NCI-H510A treated with DMSO at 0.1 percent for 48 hours (cell line): ENCODE measurements at places on chromosomes 4 and X.

DNA sequence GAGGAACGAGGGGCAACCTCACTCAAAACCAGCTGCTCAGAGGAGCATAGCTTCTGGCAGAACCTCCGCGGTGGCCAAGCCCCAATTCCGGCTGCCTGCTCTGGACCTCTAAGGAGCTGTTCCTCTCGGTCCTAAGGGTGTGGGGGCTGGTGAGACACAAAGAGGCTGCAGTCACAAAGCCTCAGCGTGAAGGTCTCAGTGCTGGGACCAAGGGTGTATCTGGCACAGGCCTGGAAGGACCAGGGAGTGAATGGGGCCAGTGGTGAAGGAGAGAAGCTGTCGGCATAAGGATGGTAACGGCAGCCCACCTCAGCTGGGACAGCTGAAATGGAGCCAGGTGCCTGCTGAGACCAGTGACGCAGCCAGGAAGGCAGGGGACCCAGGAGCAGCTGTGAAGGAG lies 5.3 kb downstream of the PDE6B start:
- DNase-seq: no peak

GRCh38 chrX:77788050-77788449 lies 2.0 kb upstream of the ATRX start:
- no peak for DNase-seq

- DNase-seq: no peak
Observed at GRCh38 chr4:179492260-179493080, 2050.2 kb upstream of the AGA start.

- DNase-seq: no peak
Observed at GRCh38 chr4:176443646-176444409, 124.1 kb downstream of the SPCS3 start.

DNA sequence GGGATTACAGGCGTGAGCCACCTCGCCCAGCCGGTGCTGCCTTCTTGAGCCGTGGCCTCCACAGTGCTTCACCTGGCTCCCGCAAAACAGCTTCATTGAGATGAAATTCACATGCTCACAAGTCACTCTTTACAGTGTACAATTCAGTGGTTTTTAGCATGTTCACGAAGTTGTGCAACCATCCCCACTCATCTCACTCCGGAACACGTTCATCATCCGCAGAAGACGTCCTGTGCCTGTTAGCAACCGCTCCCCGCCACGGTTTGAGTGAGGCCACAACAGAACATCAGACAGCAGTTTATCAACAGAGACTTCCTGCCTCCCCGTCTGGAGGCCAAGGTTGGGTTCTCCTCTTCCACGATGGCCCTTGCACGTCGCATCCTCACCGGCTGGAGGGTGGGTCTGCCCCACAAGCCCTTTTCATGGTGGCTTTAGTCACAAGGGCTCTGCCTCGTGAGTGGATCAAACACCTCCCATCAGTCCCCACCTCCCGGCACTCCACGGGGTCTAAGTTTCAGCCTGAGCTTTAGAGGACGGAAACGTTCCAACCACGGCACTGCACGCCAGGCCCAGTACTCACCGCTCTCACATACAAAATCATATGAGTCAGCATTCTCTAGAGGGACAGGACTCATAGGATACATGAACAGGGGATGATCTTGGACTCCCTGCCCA lies 29.6 kb upstream of the SPON2 start:
- DNase-seq: no peak

- no peak for DNase-seq
Observed at GRCh38 chrX:48779399-48779798, 7.0 kb upstream of the GATA1 start.

- no peak for DNase-seq
Observed at GRCh38 chrX:37785569-37785968, 5.7 kb downstream of the CYBB start.

DNA sequence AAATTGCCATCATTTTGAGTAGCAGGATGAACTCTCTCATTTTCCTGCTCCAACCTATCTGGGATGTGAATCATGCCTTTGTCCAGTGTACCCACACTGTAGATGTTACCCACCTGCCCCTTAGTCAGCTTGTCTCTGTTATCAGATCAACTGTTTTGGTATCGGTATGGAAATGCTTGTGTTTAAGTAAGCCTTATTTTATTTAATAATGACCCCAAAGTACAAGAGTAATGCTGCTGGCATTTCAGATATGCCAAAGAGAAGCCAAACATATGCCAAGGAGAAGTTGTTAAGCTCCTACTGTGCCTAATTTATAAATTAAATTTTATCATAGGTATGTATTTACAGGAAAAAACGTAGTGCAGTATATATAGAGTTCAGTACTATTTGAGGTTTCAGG lies 18.6 kb upstream of the RAP1GDS1 start:
- DNase-seq: no peak

GRCh38 chr4:2888886-2889285 lies 45.2 kb downstream of the ADD1 start:
- DNase-seq: no peak

DNA sequence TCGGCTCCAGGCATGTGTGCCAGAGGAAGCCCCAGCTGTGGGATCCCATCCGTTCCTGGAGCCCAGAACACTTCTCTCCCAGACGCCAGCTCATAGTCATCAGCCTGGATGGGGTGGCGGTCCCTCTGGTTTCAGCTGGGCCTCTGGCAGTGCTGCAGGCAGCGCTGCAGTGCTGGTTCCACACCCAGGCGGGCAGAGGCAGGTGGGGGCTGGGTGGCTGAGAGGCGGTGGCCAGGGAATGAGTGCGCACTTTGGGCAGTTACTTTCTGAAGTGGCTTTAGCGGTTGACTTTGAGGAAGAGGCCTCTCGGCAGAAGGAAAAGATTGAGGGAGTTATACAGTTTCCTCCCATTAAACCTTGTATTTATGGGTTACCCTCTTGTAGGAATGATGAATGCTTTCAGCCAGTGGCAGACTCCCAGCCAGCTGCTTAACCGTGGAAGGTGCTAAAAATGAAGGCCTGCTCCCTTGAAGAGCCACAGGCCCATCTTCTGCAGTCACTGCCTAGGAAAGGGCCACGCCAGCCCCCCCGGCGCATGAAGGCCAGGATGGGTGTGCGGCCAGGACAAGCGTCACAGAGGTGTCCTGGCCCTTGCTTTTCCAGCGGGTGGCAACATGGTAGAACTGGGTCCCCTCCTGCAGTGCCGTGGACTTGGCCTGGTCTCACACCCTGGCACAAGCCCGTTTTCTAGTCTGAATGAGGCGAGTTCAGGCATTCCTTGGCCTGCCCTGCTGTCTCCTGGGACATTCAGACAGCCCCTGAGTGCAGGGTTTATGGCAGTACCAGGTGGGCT lies 9.9 kb downstream of the TADA2B start:
- no peak for DNase-seq

GRCh38 chr4:23782778-23783437 lies 106.9 kb downstream of the PPARGC1A start:
- no peak for DNase-seq

- no peak for DNase-seq
Observed at GRCh38 chr4:175325230-175325629, 407.1 kb downstream of the ADAM29 start.

- DNase-seq: no peak
Observed at GRCh38 chr4:109969087-109969486, 56.4 kb downstream of the EGF start.

GRCh38 chr4:6271206-6271605 lies 1.6 kb downstream of the WFS1 start:
- DNase-seq: no peak

DNA sequence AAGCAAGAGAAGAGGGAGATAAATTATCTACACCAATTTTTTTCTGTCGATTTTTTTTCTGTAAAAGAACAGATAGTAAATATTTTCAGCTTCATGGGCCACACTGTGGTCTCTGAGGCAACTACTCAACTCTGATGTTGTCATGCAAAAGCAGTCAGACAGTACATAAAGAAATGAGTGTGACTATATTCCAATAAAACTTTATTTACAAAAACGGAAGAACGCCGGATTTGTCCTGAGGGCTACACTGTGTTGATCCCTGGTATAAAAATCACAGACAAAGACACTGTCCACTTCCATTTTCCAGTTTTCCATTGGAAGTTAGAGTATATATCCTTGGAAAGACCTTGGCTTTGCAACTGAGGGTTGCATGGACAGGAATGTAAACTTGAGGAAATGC lies 18.0 kb downstream of the GPR143 start:
- no peak for DNase-seq

DNA sequence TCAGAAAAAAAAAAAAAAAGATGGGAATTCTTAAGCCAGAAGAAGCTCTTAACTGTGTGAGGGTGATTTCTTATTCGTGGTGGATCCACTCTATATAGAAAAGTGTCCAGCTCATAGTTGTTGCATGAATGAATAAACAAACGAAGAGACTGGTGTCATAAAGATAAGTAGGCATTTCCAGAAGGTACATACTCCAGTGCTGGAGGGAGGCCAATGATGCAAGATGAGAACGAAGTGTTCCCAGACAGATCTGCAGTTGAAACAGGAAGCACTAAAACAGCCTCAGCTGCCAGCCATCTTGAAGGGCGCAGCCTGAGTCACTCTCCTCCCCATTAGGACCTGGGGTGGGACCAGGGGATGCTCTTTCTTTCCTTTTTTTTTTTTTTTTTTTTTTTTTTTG lies 47.4 kb upstream of the HOPX start:
- peak; percentile 90 for DNase-seq

- DNase-seq: no peak
Observed at GRCh38 chrX:68833855-68834331, 5.1 kb downstream of the EFNB1 start.

DNA sequence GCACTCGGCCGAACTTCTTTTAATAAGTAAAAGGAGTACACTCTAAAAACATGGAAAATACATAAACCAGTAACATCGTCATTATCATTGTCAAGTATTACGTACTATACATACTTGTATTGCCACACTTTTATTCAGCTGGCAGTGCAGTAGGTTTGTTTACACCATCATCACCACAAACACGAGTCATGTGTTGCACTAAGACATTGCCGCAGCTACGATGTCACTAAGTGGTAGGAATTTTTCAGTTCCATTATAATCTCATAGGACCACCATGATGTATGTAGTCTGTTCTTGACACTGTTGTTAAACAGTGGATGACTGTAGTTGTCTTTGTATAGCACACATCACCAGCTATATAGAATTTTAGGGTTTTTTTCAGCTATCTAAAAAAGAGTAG lies 48.0 kb upstream of the TMEM131L start:
- DNase-seq: no peak

DNA sequence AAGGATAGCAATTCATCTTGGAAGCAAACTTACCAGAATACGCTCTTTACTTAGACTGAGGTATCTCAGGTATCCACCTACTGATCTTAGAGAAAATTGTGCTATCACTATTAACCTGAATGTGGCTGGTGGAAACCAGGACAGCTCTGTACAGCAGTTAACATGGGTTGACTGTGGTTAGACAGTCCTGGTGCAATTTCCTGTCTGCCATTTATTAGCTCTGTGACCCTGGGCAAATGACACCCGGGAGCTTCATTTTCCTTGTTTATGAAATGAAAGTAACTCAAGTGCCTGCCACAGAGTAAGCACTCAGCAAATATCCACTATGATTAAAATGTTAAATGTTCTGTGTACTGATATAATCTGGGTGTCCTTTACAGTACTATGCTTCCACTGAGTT lies 60.0 kb downstream of the SMC1A start:
- DNase-seq: peak; percentile 3

DNA sequence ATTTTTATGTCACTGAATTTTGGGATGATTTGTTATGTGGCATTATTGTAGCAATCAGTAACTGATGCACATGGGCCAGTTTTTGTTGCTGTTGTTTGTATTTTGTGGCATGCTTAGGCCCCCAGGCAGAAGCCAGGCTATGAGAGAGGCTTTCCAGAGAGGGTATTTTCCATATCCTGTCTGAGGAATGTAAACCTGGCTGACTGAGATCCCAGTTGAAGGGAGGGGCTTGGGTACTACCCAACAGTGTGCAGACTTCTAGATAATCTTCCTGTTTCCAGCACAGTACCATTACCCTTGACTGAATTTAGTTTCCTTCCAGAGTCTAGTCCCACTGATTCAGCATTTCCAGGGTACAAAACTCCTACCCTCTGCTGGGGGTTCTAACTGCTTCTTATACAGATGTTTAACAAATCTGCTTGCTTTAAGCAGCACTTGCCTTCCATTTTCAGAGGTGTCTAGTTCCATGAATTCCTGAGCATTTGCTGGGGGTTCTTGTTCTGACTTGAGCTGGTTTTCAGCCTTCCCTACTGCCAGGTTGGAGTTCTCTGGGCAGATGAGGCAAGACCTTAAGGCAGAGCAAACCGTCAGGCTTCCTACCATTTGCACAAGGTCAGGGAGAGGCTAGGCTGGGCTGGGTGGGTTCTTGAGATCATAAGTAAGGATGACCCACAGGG lies 104.7 kb upstream of the EGFL6 start:
- DNase-seq: no peak

GRCh38 chr4:13364172-13364571 lies 120.0 kb downstream of the RAB28 start:
- DNase-seq: no peak

DNA sequence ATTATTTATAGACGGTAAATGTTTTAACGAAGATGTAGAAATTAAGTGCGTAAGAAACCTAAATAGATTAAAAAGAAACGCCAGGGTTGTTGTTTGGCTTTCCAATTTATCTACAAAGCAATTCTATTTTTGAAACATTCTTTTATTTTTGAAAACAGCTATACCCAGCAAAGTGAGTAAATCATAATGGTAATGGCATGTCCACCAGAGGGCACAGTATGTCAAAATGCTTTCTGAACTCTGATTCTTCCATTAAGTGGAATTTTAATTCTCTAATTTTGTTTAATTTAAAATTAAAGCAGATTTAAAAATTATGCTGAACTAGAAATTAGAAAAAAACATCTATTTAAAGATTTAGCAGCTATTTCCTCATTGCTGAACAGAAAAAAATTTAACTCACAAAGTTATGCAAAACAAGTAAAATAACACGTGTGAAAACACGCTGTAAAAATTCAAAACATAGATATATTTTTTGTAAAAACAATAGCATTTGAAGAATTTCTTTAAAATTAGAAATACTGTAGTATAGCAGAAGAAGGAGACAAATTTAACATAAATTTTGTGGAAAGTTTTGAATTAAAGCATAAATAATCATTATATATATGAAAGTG lies 26.5 kb downstream of the RASSF6 start:
- peak; percentile 58 for DNase-seq

GRCh38 chrX:8607326-8607725 lies 124.6 kb downstream of the ANOS1 start:
- no peak for DNase-seq

DNA sequence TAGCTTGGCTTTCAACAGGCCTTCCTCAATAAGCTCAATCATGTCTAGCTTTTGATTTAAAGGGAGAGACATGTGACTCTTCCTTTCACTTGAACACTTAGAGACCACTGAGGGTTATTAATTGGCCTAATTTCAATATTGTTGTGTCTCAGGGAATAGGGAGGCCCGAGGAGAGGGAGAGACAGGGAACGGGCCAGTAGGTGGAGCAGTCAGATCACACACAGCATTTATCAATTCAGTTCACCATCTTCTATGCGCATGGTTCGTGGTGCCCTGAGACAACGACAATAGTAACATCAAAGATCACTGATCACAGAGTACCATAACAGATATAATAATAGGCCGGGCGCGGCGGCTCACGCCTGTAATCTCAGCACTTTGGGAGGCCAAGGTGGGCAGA lies 17.8 kb downstream of the ZNF81 start:
- DNase-seq: no peak

- DNase-seq: no peak
Observed at GRCh38 chrX:96481831-96482230, 202.8 kb upstream of the DIAPH2 start.

- DNase-seq: no peak
Observed at GRCh38 chrX:134875671-134876070, 115.1 kb upstream of the SMIM10 start.

GRCh38 chrX:148043271-148043855 lies 62.2 kb downstream of the FMR1NB start:
- no peak for DNase-seq
